ENCODE measurements at places on chromosomes 6 and 20.
A peak's percentile ranks its signal among the peaks of the same experiment; 100 is the strongest.

DNA sequence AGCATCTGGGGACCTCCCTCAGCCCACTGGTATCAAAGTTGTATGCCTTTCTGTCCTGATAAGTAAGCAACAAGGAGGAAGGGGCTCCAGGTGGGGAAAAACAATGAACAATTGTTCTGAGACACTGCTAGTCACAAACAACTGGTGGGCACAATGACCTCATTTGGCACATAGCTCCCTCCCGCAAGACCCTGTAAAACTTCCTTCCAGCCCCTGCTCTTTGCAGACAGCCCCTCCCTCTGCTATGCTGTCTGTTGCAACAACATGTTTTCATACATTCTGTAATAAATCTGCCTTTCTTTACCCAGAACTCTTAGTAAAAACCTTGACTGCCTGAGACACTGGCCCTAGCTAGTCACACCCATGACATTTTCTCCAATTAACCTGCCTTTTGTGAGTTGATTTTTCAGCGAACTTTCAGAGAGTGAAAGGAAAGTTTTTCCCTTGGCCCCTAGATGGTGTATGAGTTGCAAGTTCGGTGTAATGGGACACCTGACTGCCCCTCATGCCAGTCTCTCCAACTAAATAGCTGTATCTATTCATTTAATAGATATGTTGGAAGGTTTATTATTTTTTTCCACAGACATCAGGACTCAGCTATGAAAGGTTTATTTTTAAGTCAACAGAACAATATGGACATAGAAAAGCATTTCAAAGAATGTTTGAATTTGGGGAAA, 142.3 kb upstream of the SLC22A16 start:
- peak; percentile 9 for DNase-seq

DNA sequence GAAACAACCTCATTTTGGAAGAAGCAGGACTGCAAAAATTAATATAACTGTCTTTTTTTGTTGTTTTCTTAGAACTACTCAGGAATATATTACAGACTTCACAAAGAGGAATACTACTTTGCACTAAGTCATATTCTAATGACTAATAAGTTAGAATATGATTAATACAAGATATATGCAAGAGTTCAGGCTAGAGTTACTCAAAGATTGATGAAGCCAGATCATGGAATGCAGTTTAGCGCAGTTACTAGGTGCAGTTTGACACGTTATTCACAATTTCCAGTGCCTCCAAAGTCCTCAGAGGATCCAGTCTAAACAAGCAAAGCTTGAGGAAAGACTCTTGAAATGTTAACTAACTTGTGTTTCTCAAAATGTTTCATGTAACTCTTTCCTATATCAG, 1.2 kb upstream of the MYCT1 start:
- DNase-seq, result peak; percentile 61

DNA sequence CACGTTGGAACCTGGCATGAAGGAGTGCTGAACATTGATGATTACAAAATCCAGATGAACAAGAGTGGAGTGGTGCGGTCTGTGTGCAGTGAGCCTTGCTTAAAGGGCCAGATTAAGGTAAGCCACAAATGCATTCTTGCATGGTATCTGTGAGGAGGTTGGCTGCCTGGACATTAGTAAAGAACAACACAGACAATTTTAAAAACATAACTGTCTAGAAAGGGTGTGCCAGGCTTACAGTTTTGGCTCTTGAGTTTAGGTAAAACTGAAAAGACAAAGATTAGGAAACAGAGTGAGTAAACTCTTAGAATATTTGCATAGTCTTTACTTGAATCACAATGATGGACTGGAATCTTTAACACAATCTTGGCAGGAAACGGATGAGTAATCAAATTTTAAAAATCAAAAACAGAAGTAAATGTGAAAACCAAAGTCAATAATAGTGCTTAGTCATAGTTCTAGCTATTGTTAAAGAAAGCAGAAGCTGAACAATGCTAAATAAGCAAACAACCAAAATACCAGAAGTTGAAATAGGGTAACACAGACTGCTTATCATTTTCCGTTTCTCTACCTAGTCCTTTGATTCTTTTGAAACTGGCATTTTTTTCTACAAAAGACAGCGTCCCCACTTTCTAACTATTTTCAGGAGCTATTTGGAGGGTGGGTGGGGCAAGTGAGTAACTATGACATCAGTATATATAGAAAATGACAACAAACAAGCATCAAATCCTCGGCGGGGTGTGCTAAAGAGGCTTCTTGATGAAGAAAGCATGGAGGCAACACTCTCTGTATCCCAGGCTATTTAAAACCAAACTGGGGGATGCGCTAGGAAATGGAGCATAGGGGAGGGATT, 185.8 kb upstream of the RAB32 start:
- peak; percentile 87 for DNase-seq

DNA sequence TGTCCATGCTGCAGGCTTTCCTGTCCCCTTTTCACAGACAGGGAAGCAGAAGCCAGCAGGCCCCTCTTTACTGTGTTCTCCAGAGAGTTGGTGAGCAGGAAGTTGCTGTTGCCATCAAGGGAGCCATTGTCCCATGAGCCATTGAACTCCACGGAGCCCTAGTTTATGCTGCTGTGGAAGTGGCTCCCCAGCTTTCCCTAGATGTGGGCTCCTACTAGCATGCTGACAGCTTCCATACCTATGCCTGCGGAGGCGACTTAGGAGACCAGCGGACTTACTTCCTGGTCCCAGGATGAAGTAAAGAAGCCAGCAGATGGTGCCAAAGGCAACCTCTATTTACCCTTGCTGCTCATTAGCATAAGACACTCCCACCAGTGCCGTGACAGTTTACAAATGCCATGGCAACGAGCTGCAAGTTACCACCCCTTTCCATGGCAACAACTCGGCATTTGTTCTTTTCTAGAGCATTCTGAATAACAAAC, 30.8 kb upstream of the FKBP1A start:
- peak; percentile 18 for DNase-seq

DNA sequence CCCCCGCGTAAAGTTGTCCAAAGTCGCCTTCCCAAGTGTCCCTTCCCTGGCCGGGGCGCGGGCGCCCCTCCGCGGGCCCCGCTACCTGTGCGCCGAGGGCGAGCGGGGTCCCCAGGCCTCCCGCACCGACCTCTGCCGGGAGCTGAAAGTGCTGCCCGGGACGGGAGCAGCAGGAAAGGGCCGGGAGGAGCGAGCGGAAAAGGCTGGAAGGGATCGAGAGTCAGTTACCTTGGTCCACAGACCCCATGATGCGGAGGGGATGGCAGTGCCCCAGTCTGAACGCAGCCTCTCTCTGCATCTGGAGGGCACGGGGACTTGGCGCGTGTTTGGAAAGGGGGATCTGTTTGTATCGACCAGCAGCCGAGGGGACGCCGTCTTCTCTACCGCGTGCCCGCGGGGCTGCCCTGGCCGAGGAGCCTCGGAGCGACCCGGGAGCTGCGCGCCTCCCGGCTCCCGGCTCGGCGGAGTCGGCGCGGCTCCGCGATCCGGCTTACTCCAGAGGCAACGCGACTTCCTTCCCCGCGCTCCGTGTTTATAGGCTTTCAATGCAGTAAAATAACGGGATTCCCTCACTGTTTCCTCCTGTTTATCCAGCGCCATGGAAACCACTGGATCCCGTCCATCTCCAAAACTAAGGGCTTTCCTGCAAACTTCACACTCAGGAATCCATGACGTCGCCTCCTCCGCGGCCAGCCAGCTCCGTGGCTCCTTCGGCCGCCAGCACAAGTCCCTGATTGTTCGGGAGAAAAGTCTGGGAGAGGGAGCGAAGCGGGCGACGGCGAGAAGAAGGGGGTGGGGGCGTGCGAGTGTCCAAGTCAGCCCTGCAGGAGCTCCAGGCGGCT, 20.0 kb upstream of the NFATC2 start:
- peak; percentile 91 for DNase-seq

GRCh38 chr6:68572525-68572924, 62.6 kb upstream of the ADGRB3 start:
- DNase-seq, result no peak

- DNase-seq, result peak; percentile 54
Measured at GRCh38 chr6:28922004-28922820, 1.6 kb downstream of the TRIM27 start.

DNA sequence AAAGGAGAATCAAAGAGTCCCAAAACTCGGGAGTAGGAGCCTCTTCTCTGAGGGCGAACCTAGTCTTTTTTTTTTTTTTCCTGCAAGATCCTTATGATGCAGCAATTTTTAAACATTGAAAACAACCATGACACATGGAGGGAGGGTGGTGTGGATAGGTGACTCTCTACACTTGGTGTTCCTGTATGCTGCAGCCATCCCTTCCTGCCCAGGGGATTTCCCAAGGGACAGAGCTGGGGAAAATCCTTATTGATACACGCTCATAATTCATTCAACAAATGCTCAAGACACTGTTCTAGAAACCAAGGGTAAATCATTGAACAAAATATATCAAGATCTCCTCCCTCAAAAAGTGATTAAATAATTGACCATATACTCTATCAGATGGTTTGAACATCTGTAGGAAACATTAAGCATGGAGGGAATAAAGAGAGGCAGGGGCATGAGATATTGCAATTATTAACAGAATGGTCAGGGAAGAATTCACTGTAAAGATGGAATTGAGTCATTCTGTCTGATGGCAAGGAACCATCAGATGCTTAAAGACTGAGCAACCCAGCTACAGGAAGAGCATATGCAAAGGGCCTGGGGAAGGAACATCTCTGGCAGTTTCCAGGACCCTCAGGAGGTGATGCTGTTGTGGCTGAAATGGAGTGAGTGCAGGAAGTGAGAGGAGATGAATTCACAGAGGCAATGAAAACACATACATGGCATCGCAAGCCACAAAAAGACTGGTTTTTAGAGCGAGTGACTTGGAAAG, 13.4 kb upstream of the BTN3A3 start:
- DNase-seq, result no peak

DNA sequence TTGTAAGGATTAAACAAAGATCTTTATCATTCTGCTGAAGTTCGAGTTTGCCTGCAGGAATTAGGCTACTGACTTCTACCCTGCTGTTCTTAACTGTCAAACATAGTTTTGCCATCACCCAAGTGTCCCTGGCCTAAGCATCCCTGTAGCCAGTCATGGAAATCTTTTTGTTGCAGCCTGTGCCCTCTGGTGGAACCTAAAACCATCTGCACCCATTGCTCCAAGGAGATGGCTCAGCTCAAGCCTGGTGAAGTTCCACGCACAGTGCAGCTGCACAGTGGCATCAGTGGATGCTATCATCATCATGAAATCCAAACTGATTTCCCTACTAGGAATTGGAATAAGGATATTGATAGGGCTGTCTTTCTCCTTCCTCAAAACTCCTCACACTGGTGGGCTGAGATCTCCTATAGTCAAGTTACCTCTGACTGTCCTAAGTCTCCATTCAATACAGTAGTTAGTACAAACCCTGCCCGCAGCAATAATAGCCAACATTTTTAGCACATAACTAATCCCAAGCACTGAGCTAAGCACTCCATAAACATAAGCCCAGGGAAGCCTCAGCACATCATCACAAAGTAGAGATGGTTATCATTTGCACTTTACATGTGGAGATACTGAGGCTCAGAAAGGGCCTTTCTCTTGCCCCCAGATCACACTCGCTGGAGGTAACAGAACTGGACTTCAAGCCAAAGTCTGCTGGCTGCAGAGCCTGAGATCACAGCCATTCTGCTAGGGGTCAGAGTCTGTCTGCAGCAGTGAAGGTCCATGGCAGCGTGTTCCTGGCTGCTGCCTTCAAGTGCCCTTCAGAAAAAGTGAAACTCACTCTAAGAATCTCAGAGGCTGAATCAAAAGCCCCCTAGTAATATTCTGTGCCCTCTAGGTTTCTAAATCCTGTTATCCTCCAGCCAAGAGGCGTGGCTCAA, 77.2 kb upstream of the MC3R start:
- DNase-seq, result peak; percentile 5

DNA sequence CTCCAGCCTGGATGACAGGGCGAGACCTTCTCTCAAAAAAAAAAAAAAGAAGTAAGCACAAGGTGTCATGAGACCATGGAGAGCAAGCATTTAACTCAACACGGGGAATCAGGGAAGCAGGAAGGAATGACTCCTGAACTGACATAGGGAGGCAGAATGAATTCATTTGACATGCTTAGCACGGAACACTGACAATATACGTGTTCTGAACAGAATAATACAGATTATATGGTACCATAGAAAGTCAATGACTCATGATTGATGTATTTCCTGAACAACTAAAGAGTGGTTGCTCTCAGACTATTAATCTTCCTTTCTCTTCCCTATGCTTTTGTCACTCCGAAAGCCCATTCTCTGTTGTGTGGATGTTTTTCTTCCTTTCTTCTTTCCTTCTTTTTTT, 20.7 kb upstream of the ASIP start:
- DNase-seq, result peak; percentile 56

- no peak for DNase-seq
Measured at GRCh38 chr6:108242721-108243120, 18.1 kb downstream of the SNX3 start.

DNA sequence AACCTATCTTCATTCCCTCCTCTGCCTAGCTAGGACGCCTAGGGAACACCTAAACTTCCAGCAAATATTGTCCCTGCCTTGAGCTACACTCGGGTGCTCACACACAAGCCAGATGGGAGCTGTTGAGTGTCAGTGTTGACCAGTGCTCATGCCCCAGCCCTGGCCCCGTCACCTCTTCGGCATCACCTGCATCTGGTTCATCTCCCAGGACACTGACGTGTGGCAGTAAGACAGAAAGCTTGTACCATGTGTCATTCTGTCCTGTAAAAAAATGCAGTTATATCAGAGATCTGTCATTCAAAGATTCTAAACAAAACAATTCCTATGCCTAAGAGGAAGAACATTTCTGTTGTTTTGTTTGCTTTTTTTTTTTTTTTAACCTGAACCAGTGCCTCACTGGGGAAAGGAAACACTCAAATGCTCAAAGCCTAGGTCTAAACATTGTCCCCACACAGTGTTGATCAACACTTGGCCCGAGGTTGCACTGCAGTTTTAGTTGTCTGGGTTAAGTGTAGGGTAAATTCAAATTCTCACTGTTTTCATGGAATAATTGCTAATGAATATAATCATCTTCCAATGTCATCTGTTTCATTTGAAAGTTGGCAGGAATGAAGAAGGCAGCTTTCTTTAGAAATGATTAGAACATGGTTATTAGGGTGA, 102.7 kb upstream of the SASH1 start:
- DNase-seq, result no peak

GRCh38 chr6:150310539-150310938, 58.3 kb upstream of the IYD start:
- DNase-seq, result no peak

DNA sequence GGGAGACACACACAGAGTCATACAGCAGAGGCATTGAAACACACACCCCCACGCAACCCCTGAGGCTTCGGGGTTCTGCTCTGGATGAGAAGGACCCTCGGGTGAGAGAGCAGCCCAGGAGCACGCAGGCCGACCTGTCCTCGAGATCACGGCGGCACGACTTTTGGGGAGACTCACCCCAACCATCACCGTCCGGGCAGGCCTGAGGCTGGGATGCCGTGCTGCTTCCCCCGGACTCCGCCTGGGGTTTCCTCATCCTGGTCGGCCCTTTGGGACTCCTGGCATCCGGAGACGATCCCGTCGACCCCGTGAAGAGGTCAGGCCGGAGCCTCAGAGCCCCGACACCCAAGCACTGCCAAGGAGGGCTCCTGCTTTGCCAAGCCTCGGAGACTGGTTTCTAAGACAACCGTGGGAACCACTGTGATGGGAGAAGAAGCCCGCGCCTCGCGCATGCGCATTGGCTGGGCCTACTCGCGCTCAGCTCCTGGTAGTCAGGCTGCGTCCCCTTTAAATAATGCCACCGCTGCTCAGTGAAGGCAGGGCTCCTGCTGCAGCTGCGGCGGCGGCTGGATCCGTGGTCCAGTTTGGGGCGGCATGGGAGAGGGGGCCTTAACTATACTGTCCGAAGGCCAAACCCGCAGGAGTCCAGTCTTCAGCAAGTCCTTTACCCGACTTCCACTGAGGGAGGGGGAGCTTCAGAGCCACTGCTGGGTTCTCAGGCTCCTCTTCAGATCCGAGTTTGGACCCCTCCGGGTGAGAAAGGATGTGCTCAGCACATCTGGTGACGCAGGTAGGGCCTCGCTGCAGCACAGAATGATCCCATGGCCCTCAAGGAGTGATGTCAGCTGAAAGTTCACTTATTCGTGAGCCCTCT, 171.4 kb upstream of the ZNF337 start:
- DNase-seq, result peak; percentile 76
